CD4-positive, alpha-beta memory T cell (primary cell): ENCODE measurements at places on chromosomes 16 and 17. TPM values are rescaled to one million over a fixed set of nuclear protein-coding genes. Genes with fewer than 3 reads are reported as not detected.
A peak's percentile ranks its signal among the peaks of the same experiment; 100 is the strongest.

- no peak for DNase-seq
- H3K4me1 ChIP-seq: no peaks in the 10 kb centered on the region
These were observed 7.2 kb downstream of the TIMM22 start for GRCh38 chr17:1003972-1004768.

The AANAT gene
- total RNA-seq: not detected

- no peak overlapping the region for H3K27ac ChIP-seq
- H3K4me1 ChIP-seq: no peaks in the 10 kb centered on the region
- DNase-seq: no peak
- no peaks in the 10 kb centered on the region for H3K36me3 ChIP-seq
- no peak overlapping the region for H3K4me3 ChIP-seq
- no peaks in the 10 kb centered on the region for H3K27me3 ChIP-seq
These were observed 58.2 kb upstream of the ENPP7 start for GRCh38 chr17:79672496-79672895.

- H3K4me3 ChIP-seq: no peak overlapping the region
- DNase-seq: no peak
- H3K27ac ChIP-seq: no peak overlapping the region
- H3K36me3 ChIP-seq: peaks cover 11% of the 10 kb centered on the region
- H3K4me1 ChIP-seq: peaks cover 30% of the 10 kb centered on the region
These were observed 2.3 kb downstream of the UBB start for GRCh38 chr17:16383216-16383615.

DNA sequence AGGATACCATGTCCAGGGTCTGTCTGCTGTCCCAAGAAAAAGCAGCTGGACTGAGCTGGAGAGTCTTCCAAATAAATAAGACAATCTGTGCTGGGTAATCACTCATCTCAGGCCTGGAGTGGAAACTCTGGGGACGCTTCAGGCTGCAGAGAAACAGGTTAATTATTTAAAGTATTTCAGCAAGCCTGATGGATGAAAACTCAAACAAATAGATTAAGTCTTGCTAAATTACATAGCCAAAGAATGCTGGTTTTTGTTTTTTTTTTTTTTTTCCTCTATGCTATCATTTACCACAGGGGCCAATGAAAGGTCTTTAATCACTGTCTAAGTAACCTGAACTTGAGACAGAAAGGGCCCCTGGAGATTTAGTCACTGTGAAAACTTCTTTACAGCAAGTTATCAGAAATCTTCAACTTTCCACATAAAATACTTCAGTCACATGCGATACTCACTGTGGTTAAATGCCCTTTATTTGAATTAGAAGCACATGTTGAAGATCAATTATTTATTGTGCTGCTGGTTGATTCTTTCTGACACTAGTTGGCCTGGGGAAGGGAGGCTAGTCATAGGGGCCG lies 31.0 kb upstream of the KCNJ2 start:
- no peaks in the 10 kb centered on the region for H3K36me3 ChIP-seq
- no peaks in the 10 kb centered on the region for H3K27me3 ChIP-seq
- H3K27ac ChIP-seq: no peak overlapping the region
- H3K4me3 ChIP-seq: no peak overlapping the region
- H3K4me1 ChIP-seq: no peaks in the 10 kb centered on the region
- no peak for DNase-seq

The BRIP1 gene
- total RNA-seq: 1.5 TPM

The OR2C1 gene
- not detected for total RNA-seq

GRCh38 chr17:80445726-80446110 lies 30.7 kb downstream of the NPTX1 start:
- H3K4me1 ChIP-seq: no peaks in the 10 kb centered on the region
- H3K27ac ChIP-seq: no peak overlapping the region
- no peaks in the 10 kb centered on the region for H3K36me3 ChIP-seq
- H3K27me3 ChIP-seq: no peaks in the 10 kb centered on the region

- no peaks in the 10 kb centered on the region for H3K27me3 ChIP-seq
- H3K4me1 ChIP-seq: no peaks in the 10 kb centered on the region
- H3K4me3 ChIP-seq: no peak overlapping the region
- H3K36me3 ChIP-seq: no peaks in the 10 kb centered on the region
- H3K27ac ChIP-seq: no peak overlapping the region
These were observed 110.2 kb downstream of the HS3ST3A1 start for GRCh38 chr17:13491491-13491890.

The AGRP gene
- not detected for total RNA-seq

GRCh38 chr16:75304521-75305363 lies 53.3 kb upstream of the BCAR1 start:
- no peak overlapping the region for H3K27ac ChIP-seq

DNA sequence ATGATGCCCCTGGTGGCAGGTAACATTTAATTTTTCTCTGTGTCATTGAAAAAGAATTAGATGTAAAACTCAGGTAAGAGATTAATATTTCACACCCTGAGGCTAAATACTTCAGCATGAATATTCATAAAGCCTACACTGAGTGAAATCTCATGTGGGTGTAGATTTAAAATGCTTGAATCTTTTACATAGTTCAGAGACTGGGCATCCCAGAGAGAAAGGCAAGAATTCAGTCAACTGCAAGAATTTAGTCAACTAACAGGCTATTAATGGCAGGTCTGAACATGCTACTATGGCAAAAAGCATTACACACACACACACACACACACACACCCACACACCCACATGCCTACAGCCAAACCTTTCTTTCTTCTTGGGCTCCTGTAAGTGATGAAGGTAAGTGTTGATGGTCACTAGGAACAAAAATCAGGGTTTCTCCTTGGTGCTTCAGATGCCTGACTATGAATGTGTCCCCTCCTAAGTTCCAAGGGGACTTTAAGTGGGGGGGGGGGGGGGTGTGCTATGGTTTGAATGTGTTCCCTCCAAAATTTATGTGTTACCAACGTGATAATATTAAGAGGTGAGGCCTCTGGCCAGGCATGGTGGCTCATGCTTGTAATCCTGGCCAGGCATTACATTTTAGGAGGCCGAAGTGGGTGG lies 63.7 kb upstream of the PSMD7 start:
- no peak overlapping the region for H3K27ac ChIP-seq
- H3K27me3 ChIP-seq: no peaks in the 10 kb centered on the region
- H3K36me3 ChIP-seq: no peaks in the 10 kb centered on the region
- H3K4me1 ChIP-seq: no peaks in the 10 kb centered on the region
- DNase-seq: no peak

GRCh38 chr16:57306676-57307341 lies 22.3 kb upstream of the PLLP start:
- H3K27me3 ChIP-seq: no peaks in the 10 kb centered on the region
- H3K36me3 ChIP-seq: no peaks in the 10 kb centered on the region
- H3K4me3 ChIP-seq: no peak overlapping the region

GRCh38 chr17:63621229-63621683 lies 961 bp upstream of the MAP3K3 start:
- H3K36me3 ChIP-seq: no peaks in the 10 kb centered on the region
- peak overlapping the region; percentile 77 for H3K4me3 ChIP-seq
- no peak for DNase-seq

GRCh38 chr17:19248928-19249574 lies 11.9 kb downstream of the EPN2 start:
- DNase-seq: no peak
- no peaks in the 10 kb centered on the region for H3K36me3 ChIP-seq
- H3K27ac ChIP-seq: no peak overlapping the region
- H3K27me3 ChIP-seq: no peaks in the 10 kb centered on the region
- no peaks in the 10 kb centered on the region for H3K4me1 ChIP-seq
- H3K4me3 ChIP-seq: no peak overlapping the region

GRCh38 chr16:29994600-29995323 lies 655 bp downstream of the HIRIP3 start:
- peaks cover 25% of the 10 kb centered on the region for H3K36me3 ChIP-seq
- peak overlapping the region; percentile 98 for H3K27ac ChIP-seq
- H3K27me3 ChIP-seq: no peaks in the 10 kb centered on the region
- no peak for DNase-seq
- H3K4me3 ChIP-seq: peak overlapping the region; percentile 97

- peaks cover 65% of the 10 kb centered on the region for H3K36me3 ChIP-seq
- DNase-seq: no peak
- H3K4me3 ChIP-seq: no peak overlapping the region
- H3K27me3 ChIP-seq: no peaks in the 10 kb centered on the region
These were observed 11.8 kb downstream of the JPT2 start for GRCh38 chr16:1689853-1690252.

- H3K27ac ChIP-seq: no peak overlapping the region
- H3K4me3 ChIP-seq: no peak overlapping the region
- no peaks in the 10 kb centered on the region for H3K4me1 ChIP-seq
- no peaks in the 10 kb centered on the region for H3K36me3 ChIP-seq
- H3K27me3 ChIP-seq: peaks cover 7% of the 10 kb centered on the region
- no peak for DNase-seq
These were observed 21.5 kb upstream of the RBFOX3 start for GRCh38 chr17:79632432-79632735.

DNA sequence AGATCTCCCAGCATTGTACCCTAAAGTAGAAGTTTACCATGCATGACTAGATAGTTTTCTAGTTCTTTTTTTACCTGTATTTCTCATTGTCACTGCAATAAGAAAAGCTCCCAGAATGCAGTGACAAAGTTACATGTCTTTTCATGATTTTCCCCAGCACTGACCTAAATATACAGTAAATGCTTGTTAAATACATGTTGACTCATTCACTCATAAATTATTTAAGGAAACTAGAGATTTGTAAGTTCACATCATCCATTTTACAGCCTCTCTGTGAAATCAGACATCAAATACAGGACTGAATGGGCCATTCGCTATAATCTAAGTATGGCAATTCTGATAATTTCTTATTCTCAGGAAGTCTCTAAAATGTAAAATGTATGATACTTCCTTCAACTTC lies 258.9 kb upstream of the AXIN2 start:
- H3K27me3 ChIP-seq: no peaks in the 10 kb centered on the region
- no peaks in the 10 kb centered on the region for H3K36me3 ChIP-seq
- no peak overlapping the region for H3K4me3 ChIP-seq
- H3K4me1 ChIP-seq: no peaks in the 10 kb centered on the region
- no peak overlapping the region for H3K27ac ChIP-seq

DNA sequence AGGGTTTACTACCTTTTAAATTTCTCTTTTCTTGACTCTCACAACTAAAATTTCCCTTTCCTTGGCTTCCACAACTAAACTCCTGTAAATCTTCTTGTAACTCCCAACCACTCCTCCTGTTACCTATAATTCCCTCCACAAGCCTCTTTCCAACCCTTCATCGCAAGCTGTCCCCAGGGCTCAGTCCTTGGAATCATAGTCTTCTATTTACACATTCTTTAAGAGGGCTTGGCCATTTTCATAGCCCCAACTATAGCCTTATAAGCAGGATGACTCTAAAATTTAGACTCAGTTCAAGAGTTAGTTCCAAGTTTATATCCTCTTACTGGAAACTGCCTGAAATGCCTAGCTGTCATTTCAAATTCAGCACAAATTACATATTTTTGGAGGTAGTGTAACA lies 23.9 kb downstream of the GLG1 start:
- no peaks in the 10 kb centered on the region for H3K27me3 ChIP-seq
- peaks cover 78% of the 10 kb centered on the region for H3K4me1 ChIP-seq
- H3K27ac ChIP-seq: no peak overlapping the region
- H3K36me3 ChIP-seq: no peaks in the 10 kb centered on the region
- H3K4me3 ChIP-seq: no peak overlapping the region

- no peaks in the 10 kb centered on the region for H3K27me3 ChIP-seq
- DNase-seq: no peak
- H3K27ac ChIP-seq: no peak overlapping the region
- no peak overlapping the region for H3K4me3 ChIP-seq
These were observed 11.4 kb downstream of the TMEM11 start for GRCh38 chr17:21202512-21202911.

GRCh38 chr16:68200088-68200783 lies 35.7 kb downstream of the ESRP2 start:
- H3K4me3 ChIP-seq: no peak overlapping the region
- H3K36me3 ChIP-seq: peaks cover 3% of the 10 kb centered on the region
- DNase-seq: no peak
- no peaks in the 10 kb centered on the region for H3K27me3 ChIP-seq
- H3K4me1 ChIP-seq: no peaks in the 10 kb centered on the region

DNA sequence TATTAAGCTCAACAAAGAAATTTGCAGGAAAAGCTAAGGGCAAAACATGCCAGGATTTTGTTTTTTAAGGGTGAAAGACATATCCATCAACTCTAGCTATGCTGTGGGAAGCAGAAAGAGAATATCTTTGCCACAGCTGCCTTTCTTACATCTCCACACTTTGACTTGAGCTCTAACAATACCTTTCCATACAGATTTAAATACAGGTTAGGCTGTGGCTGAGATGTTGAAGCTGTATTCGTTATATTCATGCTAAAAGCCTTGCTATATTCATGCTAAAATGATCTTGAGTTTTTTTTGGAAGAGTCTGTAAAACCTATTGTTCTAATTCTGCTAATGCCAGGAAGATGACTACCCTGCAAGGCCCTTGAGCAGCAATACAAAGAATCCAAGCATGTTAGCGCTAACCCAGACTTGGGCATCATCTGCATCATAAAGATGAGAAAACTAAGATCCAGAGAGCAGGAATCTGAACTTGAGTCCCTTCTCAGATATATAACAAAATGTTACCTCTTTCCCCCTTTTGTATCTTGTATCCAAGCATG lies 204.8 kb upstream of the C17orf78 start:
- H3K27ac ChIP-seq: no peak overlapping the region
- no peaks in the 10 kb centered on the region for H3K36me3 ChIP-seq
- no peaks in the 10 kb centered on the region for H3K4me1 ChIP-seq
- H3K27me3 ChIP-seq: no peaks in the 10 kb centered on the region
